ENCODE measurements at places on chromosomes 4 and X.
A peak's percentile ranks its signal among the peaks of the same experiment; 100 is the strongest.

DNA sequence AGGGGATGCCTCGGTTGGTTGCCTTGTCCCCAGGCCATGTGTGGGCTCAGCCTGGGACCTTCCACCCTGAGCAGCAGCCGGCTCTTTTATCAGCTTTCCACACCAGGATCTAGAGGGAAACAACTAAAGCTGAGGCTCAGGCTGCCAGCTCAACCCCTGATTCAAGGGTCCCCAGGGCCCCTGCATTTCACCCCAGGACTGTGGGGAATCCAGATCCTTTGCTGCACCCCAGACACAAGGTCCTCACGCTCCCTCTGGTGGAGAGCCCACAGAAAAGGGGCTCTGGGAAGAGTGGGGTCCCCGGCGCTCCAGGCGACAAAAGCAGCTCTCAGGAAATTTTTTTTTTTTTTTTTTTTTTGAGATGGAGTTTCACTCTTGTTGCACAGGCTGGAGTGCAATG, 64.3 kb downstream of the ZFYVE28 start:
- DNase-seq, result no peak

- no peak for DNase-seq
Observed at GRCh38 chrX:10254739-10255138, 98.0 kb downstream of the CLCN4 start.

- DNase-seq, result no peak
Observed at GRCh38 chr4:95023110-95023509, 265.4 kb downstream of the BMPR1B start.

DNA sequence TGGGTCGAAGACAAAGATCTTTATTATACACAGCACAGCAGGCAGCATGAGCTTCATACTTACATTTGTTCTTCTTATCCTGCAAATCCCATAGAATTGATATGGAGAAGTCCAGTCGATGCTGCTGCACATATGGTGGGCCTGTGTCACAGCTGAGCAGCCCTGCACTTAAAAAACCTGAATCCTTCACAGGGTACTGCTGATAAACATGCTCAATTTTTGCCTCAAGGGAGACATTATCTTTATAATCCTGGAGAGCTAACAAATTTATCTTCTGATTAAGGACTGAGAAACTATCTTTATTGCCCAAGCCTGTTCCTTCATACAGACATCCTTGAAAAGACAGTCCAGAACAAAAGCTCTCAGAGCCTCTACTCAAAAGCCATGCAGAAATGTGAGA, 434.4 kb upstream of the FAM47C start:
- DNase-seq, result no peak

DNA sequence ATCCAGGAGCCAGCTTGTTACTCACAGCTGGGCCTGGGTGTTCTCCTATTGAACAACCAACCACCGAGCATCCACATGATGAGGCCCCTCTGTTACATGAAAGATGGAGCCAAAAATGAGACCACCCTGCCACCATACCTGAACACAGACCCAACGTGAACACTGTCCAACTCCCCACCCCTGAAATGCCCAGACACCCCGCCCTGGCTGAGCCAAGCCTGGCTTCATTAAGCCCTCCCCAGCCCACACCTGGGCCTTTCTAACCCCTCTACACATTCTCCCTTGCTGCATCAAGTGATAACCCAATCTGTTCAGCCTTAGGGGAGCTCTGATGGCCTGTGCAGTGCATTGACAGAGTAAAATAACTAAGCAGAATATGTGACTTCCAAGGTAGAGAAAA, 80.7 kb downstream of the EVC start:
- no peak for DNase-seq

DNA sequence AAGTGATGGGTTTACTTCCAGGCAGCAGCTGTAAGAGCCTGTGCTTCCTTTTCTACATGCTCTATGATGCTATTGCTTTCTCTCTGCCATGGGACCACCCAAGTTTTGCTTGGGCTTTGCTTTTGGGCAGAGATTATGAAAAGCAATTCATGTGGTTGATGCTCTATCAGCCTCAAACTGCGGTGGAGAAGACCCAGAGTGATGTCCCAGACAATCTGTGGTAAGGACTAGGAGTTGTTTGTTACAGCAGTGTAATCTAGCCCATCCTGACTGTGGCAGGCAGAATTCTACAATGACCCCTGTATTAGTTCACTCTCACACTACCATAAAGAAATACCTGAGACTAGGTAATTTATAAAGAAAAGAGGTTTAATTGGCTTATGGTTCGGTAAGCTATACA, 9.2 kb upstream of the CYTL1 start:
- no peak for DNase-seq

DNA sequence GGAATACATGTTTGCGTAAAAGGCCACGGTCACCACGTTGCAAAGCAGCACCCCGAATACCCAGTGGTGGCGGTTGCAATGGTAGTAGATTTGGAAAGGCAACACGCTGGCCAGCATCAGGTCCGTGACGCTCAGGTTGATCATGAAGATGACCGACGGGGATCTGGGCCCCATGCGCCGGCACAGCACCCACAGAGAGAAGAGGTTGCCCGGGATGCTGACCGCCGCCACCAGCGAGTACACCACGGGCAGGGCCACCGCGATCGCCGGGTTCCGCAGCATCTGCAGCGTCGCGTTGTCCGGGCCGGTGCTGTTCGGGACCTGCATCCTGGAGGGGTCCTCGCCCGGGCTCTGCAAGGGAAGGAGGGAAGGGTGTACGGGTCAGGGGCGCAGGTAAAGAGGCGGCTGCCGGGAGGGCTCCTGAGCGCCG, 13.5 kb upstream of the ASMTL start:
- DNase-seq, result no peak

DNA sequence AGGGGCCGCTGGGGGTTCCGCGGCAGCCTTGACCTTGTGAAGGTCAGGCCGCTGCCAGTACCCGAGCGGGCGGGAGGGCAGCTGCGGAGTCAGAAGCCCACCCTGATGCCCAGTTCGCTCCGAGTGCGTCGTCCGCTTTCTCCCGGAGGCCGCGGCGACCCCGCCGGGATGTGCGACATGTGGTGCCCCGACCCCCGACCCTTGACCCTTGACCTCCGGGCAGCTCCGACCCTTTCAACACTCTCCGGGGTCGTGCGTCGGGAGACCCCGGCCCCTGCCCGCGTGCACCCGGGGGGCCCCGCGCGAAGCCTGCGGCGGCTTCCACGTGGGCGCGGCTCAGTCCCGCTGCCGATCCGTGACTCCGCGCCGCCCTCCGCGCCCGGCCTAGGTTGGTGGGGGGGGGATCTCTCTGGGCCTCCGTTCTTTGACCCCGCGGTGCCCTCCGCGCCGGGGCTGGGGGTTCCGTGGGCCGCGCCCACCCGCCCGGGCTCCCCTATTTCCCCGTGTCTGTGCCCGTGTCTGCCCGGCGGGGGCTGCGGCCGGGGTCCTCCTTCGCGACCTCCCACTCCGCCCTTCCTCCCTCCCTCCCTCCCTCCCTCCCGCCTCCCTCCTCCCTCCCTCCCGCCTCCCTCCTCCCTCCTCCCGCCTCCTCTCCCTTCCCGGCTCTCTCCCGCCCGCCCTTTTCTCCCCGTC, 609 bp upstream of the SLC25A6 start:
- no peak for DNase-seq

GRCh38 chr4:47315346-47315745, 148.2 kb downstream of the COMMD8 start:
- no peak for DNase-seq

DNA sequence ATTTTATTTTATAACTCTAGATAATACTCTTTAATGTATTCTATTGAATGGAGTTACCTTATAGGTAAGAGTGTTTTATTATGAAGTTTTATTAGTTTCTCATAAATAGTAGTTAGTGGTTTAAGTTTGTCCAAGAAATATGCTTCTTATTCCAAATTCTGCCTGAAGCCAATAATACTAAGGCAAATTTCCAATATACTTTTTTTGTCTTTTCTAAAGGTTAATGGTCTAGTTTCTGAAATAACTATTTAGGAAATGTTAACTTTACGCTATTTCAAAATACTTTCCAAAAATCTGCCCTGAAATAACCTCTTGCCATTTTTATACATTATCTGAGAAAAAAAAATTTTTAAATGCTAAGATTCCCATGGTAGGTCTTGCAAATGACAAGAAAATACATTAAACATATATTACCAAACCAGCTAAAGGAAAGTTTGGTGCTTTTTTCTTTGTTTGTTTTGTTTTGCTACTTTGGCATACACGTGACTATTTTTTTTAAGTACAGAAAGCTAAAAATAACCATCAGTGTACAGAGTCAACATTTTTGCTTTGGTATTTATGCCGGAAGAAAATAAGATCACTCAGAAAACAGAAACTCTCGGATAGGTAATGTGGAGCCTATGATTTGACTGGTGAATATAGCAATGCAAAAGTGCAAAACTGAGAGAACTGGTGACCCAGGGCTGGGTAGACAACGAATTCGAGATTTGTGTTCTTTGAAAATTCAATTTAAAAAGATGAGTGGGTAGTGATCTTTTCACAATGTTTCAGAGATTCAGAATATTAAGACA, 29.8 kb downstream of the PCDH18 start:
- DNase-seq, result no peak

GRCh38 chr4:140928880-140929279, 172.7 kb upstream of the TBC1D9 start:
- DNase-seq, result no peak

DNA sequence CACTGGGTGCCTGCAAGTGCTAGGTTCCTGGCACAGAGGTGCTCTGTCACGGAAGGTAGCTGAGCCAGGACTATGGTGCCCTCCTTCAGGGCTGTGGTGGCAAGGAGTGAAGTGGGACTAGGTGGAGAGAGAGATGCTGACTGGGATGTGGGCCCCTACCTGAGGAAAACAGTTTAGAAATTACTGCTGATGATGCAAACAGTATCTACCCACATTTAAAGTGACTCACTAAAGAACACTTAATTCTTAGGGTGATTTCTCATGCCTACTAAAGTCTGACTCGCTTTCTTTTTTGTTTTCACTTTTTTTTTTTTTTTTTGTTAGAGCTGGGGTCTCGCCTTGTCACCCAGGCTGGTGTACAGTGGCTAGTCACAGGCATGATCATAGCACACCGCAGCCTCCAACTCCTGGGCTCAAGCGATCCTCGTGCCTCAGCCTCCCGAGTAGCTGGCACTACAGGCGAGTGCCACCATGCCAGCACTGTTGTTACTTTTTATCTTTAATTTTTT, 3.1 kb downstream of the ZNF185 start:
- DNase-seq, result no peak

DNA sequence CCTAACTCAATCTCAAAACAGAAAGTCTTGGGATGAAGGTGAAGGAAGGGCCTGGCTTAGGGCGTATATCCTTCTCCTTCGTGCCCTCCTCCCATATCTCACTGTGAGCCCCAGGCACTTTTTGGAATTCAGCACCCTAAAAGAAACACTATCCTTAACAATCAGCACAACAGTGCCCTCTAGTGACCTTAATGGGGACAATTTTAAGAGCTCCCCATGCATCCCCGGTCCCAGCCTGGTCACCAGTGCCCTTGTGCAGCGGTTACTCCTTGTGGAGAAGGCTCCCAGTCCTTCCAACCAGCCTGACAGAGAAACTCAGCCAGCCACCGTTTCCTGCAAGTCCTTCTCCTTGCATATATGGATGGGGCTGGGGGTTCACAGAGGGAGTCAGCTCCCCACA, 4.2 kb downstream of the PAK3 start:
- peak; percentile 52 for DNase-seq

GRCh38 chr4:76435528-76436319, 695 bp downstream of the SHROOM3 start:
- DNase-seq, result peak; percentile 69

- peak; percentile 81 for DNase-seq
Observed at GRCh38 chr4:110636680-110637407, 14.0 kb upstream of the PITX2 start.

DNA sequence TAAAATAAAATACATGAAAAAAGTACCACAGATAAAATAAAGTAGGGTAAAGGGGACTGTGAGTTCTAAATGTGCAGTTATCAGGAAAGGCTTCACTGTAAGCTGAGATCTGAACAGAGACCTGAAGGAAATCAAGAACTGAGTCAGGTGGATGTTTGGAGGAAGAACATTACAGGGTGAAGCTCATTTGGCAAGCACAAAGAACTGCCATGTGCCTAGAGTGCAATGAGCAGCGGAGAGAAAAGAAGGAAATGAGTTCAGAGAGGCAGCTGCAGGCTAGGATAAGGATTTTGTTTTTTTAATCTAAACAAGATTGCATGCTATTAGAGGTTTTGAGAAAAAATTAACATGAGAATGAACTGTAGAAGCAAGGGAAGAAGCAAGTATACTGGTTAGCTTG, 373.1 kb downstream of the STPG2 start:
- no peak for DNase-seq

GRCh38 chrX:54087661-54088060, 43.4 kb upstream of the PHF8 start:
- peak; percentile 1 for DNase-seq

DNA sequence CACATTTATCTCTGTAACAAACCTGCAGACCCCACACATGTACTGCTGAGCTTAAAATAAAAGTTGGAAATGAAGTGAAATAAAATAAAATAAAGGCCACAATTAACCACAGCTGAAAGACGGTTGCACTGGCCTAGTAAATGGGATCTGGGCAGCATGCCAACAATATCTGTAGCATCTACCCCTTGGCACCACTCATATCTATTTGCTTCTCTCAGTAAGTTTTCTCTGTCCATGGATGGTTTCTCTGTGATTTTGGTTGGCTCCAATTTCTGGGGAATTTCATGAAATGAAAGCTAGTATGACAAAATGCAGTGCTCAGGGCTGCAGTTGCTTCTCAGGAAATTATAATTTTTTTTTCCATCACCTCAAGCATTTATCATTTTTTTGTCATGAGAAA, 172.0 kb upstream of the IL15 start:
- DNase-seq, result no peak

GRCh38 chr4:108209489-108209888, 40.8 kb upstream of the LEF1 start:
- DNase-seq, result no peak

DNA sequence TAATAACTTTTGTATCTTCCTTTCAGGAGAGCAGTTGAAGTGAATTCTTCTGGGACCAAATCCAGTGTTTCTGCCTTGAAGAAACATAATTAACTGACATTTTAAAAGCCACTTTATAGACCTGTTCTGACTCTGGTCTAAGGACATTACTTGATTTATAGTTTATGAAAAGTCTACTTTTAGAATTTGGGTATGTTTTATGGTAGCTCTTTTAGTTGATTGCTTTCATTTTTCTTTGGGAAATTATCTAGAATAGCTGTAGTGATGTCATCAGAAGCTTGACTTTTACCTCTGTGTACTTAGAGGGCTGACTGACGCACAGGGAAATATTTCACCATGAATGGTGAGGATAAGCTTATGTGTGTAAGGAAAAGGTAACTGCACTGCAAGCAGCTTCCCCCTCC, 131.8 kb upstream of the LIMCH1 start:
- no peak for DNase-seq

- DNase-seq, result no peak
Observed at GRCh38 chr4:101355767-101356702, 8.7 kb upstream of the PPP3CA start.

DNA sequence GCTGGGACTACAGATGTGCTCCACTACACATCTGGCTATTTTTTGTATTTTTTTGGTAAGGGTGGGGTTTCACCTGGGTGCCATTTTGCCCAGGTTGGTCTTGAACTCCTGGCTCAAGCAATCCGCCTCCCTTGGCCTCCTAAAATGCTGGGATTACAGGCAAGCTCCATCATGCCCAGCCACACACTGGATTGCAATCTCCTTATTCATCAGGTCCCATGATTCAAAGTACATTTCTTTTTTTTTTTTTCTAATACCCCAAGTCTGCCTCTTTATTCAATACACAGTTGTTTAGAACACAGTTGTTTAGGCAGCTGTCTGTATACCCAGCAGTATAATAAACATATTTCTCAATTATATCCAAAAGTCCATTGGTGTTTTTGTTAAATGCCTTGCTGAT, 130.3 kb upstream of the ARSJ start:
- no peak for DNase-seq

All from retina (tissue), 1 donor.